ENCODE measurements at places on chromosomes 3 and 15.

DNA sequence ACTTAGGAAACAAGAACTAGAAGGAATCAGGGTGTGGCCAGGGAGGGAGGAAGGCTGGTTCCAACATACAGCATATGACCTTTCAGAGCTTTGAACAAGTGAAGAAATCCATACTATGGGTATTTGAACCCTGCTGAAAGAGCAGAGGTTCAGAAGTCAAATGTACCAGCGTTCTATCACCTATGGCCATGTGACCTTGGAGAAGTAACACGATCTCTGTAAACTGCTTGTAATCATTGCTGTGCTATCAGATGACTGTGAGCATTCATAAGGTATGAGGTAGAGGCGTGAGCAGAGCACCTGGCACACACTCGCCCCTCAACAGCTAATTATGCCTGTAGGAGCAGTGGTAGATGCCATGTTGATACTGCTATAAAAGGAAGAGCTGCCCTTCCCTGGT lies 55.2 kb downstream of the KLHL6 start:
- DNase-seq, result no peak

- peak; percentile 18 for DNase-seq
Observed at GRCh38 chr3:50503504-50504342, at the start of gene CACNA2D2. CACNA2D2 (minus strand) TSS chr3:50503634; CDS start chr3:50503423, 211 bp downstream.

GRCh38 chr3:149343951-149344350 lies 10.5 kb upstream of the TM4SF18 start:
- no peak for DNase-seq

- DNase-seq, result no peak
Observed at GRCh38 chr15:61157933-61158332, 71.2 kb downstream of the RORA start.

GRCh38 chr3:172300187-172300586 lies 148.1 kb downstream of the GHSR start:
- no peak for DNase-seq

DNA sequence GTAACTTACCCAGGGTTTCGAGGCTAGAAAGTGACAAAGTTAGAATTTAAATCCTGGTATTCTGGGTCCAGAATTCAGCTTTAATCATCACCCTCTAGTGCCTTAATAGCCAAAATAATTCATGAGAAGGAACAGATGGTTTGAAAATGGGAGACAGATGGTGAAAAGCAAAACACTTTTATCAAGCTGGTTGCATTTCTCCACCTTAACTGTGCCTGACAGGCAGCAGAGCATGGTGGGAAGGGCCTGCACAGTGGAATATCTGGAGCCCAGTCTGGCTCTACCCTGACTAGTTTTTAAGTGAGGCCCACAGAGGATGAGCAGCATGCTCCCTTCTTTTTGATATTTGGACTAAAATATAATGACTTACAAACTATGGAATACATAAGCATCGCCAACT lies 35.6 kb upstream of the RASGRP1 start:
- no peak for DNase-seq

GRCh38 chr3:65902304-65902793 lies 136.4 kb downstream of the MAGI1 start:
- no peak for DNase-seq

DNA sequence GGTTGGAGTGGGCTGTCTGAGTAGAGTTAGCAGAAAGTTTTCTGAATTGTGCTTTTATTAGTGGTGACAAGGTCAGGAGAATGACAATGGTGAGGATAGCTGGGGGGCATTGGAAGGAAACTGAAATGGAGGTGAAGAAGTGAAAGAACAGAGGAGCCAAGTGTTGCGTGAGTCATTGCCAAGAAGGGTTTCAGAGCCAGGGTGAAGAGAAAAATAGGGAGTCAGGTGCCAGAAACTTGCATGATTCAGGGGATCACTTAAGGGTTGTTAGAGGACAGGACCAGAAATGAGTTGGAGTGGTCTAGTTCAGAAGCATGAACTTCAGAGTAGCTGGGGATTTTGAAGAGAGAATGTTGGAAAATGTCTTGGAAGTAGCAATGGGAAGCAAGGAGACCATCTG lies 86.0 kb upstream of the GALNT15 start:
- DNase-seq, result no peak

DNA sequence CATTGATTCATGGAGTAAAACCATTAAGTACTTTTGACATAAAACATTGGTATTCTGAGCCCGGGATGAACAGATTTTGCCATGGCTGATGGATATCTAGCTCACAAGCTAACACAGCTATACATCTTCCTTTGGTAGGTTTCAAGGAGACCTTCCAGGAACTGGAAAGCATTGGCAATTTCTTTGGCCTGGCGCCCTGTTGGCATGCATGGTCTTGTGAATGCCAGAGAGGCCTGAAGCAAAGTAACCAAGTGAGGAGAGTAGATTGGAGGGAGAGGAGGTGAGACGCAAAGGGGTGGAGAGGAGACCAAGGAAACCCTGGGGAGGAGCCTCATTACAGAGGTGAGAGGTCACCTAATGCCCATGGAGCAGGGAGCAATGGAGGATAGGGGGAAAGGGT lies 67.2 kb downstream of the SQOR start:
- no peak for DNase-seq

DNA sequence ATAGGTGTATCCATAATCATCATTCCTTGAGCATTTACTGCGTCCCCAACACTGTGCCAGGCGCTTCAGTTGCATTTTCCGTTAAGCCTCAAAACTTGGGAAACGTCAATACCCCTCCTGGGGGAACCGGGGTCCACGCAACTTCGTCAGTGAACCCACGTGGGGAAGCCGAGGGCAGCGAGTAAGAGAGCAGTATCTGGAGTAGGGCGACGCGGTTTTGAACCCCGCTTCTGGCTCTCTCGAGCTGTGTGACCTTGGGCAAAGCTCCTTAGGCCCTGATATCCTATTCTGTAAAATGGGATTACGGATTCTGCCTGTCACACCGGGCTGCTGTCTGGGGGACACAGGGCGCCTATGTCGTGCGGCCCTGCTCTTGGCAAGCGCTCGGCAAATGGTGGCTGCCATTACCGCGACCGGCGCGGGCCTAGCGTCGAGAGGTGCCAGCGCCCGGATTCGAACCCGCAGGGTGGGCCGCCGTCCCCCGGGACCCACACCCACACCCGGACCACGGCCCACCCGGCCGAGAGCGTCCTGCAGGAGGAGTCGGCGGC lies 590 bp downstream of the POLG start:
- DNase-seq, result no peak

GRCh38 chr15:61003437-61004218 lies 225.5 kb downstream of the RORA start:
- no peak for DNase-seq

DNA sequence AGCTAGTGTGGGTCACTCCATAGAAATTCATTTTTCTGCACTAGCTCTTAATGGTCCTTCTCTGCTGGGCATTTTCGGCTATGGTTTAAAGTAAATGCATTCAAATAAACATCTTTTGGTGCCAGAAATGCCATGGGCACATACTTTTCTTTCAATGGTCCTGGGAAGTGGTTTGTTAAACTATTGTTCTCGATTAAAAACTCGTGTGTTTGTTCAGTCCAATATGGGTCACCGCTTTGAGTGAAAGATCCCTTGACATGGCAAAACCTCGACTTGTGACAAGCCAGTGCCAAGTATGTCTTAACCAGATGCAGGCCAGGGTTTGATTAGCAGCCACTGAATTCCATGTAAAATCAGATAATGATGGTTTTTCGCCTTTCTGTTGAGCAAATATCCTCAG lies 331.9 kb upstream of the WNT5A start:
- no peak for DNase-seq

- no peak for DNase-seq
Observed at GRCh38 chr15:58571491-58571890, 139.7 kb downstream of the LIPC start.

DNA sequence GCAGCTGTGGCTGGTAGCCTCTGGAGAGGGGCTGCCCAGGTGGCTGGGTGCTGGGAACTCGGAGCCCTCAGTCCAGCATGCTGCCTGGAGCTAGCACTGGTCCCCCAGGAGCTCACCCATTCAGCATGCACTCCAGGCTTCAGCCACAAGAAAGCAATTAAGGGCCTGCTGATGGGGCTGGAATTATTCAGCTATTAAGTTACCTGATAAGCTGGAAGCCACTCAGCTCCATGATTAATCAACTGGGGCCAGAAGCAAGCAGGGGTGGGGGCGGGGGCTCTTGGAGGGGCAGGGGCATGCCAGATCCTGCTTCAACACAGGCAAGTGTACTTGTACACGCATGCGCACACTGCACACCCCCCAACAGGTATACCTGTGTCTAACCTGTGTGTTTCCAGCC lies 22.1 kb upstream of the TMEM115 start:
- DNase-seq, result no peak

GRCh38 chr3:101036213-101036618 lies 43.0 kb upstream of the ABI3BP start:
- no peak for DNase-seq

DNA sequence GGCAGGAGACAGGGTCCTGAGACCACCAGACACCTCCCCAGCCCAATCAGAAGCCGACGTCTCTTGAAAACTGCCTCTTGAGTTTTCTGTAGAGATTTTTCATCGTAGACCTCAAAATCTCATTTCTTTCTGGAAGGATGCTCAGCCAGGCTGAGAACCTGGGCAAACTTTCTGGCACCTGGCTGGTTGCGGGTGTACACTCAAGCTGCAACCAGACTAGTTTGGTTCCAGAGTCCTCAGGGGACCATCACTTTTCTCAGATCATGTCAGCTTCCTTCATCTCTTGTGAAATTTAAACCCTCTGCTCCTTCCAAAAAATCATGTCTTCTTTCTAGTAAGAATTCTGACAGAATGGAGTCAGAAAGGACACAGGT lies 45.1 kb downstream of the CMTM7 start:
- no peak for DNase-seq

- DNase-seq, result no peak
Observed at GRCh38 chr3:54988838-54989630, 61.2 kb upstream of the LRTM1 start.

- DNase-seq, result no peak
Observed at GRCh38 chr15:70240820-70241430, 143.2 kb upstream of the TLE3 start.

DNA sequence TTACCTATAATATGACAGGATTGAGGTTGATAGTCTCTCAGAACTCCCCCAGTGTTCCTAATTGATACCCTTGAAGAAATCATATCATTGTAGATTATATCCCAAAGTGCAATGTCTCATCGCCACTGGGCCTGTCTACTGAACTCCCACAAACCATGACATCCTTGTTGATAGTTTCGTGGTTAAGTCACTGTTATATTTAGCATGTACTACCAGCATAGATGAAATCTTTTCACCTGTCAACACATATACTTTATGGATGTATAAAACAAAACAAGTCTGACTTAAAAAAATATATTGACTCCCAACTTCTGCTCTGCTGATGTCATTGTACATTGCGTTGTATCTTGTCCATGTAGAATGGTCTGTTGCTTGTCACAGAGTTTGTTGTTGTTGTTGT lies 128.1 kb downstream of the IQCH start:
- no peak for DNase-seq

GRCh38 chr3:191378142-191378812 lies 48.0 kb upstream of the UTS2B start:
- no peak for DNase-seq

DNA sequence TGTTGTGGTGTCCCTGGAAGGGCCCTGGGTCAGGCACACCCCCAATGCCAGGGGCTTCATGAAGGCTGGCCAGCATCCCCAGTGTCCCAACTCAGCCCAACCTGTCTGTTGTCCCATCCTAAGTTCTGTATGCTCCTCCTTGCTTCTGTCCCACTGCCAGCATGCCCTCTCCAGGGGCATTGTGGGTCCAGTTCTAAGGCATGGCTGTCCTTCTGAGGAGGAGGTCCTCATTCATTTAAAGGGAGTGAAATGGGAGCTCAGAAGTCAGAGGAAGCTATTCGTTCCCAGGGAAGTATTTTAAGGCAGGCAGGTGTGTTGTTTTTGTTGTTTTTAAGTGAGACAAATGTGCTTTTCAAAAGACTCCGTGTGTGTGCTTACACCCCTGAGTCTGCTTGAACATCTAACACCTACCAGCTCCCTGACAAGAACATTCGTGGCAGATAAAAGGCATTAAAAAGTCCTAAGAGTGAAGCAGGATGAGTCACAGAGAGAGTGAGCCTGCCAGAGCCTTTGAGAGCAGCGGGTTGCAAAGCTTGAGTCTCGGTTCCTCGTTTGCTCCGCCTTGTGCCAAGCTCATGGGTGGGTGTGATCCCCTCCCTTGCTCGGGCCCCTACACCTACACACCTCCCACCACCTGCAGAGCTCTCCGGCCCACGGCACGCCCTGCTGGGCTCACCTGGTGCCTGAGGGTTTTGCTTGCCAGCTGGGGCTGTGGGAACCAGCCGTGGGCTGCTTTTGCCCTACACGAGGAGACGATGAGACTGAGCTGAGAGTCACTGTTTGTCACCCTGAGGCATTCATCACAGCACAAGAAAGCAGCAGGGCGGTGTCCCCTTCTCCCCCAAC lies 183.4 kb upstream of the TOPAZ1 start:
- DNase-seq, result no peak

- no peak for DNase-seq
Observed at GRCh38 chr3:181316482-181316881, 326.9 kb upstream of the DNAJC19 start.

- no peak for DNase-seq
Observed at GRCh38 chr15:25418202-25418601, 20.6 kb downstream of the UBE3A start.

- no peak for DNase-seq
Observed at GRCh38 chr15:85773970-85774369, 20.8 kb downstream of the KLHL25 start.

- DNase-seq, result no peak
Observed at GRCh38 chr3:102006812-102007485, 157.6 kb downstream of the NFKBIZ start.

GRCh38 chr3:161386991-161387770 lies 15.9 kb upstream of the SPTSSB start:
- DNase-seq, result no peak

- DNase-seq, result no peak
Observed at GRCh38 chr15:64285150-64285549, 70.8 kb downstream of the CSNK1G1 start.

DNA sequence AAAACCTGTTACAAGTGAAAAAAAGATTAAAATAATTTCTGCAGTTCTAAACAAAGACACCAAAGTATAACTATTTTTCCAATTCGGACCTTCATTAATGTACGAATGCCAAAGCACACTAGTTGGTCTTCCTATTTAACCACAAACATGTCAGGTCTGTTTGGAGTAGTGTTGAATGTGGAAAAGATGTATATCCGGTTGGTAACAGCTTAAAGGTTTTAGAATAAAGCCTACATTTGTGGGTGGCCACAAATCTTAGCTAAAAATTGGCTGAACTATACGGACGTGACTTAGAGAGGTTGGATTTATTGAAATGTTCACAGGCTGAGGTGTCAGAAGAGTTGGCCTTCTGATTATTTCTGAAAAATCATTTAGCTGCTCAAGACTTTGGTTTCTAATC lies 78.4 kb downstream of the FSIP1 start:
- DNase-seq, result no peak

DNA sequence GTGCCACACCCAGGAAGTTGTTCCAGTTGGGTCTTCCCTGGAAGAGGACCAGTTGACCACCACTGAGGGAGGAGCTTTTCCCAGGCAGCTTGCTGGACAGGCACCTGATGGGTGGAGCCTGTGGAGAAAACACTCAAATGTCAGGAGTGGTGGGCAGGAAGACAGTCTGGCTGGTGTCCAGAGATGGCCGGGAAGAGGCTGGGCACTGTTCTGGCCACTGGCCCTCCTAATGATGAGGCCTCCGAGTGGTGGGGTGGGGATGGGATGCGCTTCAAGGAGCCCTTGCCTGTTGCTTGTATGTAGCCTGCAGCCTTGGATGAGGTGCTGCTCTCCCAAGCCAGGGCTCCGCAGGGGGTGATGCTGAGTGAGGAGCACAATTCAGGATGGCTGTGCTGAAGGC lies 12.3 kb downstream of the PLEKHO2 start:
- no peak for DNase-seq

Data from stimulated activated CD8-positive, alpha-beta memory T cell treated with anti-CD3 and anti-CD28 coated beads, Interleukin-7, amount 100 ng/mL, for 24 hours (primary cell).